ENCODE measurements at places on chromosomes 12 and 14. TPM values are rescaled to one million over a fixed set of nuclear protein-coding genes. Genes with fewer than 3 reads are reported as not detected.

GRCh38 chr14:84819528-84819927 is 710.4 kb upstream of the FLRT2 start:
- DNase-seq: no peak

- DNase-seq: no peak
Measured at GRCh38 chr12:41527534-41528116, 339.5 kb downstream of the PDZRN4 start.

- DNase-seq: no peak
Measured at GRCh38 chr12:64836856-64837255, 12.4 kb downstream of the TBC1D30 start.

- DNase-seq: no peak
Measured at GRCh38 chr12:79566452-79567174, 124.2 kb downstream of the PAWR start.

- DNase-seq: no peak
Measured at GRCh38 chr14:30673071-30673470, 51.0 kb downstream of the SCFD1 start.

- no peak for DNase-seq
Measured at GRCh38 chr14:96400495-96400894, 8.6 kb downstream of the AK7 start.

DNA sequence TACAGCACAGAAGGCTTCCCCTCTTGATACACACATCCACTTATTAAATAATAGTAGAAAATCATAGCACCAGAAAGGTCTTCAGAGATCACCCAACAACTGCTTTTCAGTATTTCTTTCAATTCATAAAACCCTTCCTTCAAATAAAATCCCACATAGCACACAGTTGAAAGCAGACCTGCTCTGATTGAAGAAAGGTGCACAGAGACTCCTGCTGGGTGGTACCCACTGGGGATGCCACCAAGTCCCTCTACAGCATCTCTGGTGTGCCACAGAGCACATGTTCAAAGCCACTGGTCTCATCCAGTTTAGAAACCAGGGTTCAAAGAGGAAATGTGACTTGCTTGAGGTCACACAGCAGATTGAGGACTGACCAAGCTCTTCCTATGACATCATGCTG is 427.5 kb downstream of the BCL11B start:
- no peak for DNase-seq

DNA sequence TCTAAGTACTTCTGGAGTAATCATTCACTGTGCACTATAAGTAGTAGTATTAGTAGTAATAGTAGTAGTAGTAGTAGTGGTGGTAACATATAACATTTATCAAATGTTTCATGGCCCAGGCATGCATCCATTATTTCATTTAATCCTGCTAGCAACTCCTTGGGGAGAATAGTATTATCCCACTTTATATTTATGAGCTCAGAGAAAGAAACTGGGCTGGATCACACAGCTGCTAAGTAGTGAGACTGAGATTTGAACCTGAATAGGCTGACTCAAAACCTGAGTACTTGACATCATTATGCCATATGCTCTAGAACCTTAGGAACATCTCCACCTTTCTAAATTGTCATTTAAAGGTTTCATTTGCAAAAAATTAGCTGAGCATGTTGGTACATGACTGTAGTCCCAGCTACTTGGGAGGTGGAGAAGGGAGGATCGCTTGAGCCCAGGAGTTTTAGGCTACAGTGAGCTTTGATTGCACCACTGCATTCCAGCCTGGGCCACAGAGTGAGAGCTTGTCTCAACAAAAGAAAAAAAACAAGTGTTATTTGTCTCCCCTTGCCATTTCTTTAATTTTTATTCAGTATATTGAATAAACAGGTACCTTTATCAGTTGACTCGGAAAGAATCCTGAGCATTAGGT is 11.4 kb upstream of the NID2 start:
- DNase-seq: no peak

- no peak for DNase-seq
Measured at GRCh38 chr14:69775012-69775411, 8.1 kb downstream of the SRSF5 start.

MAP1LC3B2 gene
- polyA plus RNA-seq: 11.1 TPM

OLR1 gene
- polyA plus RNA-seq: 1.8 TPM

LMNTD1 gene
- polyA plus RNA-seq: not detected

Data from right renal pelvis (tissue), 4 donors.